ENCODE measurements at places on chromosomes 12 and 14.

DNA sequence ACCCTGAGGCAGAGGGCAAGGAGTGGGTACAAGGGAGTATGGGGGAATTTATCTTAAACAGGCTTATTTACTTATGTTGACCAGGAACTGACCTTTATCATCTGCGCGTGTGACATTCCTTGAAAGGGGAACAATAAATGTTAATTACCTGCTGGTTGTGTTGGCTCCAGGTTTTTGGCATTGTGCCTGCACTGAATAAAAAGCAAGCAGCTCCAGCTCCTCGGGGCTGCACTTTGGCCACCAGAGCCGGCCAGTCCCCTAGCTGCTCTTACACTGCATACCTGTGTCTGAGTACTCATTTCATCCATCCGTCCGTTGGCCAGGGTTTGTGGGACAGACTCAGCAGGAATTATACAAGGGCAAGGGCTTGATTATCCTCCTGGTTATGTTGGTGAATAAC is 68.8 kb upstream of the GTF2A1 start:
- no peak for DNase-seq

GRCh38 chr12:26651566-26652188 is 181.3 kb downstream of the ITPR2 start:
- peak; percentile 57 for DNase-seq

DNA sequence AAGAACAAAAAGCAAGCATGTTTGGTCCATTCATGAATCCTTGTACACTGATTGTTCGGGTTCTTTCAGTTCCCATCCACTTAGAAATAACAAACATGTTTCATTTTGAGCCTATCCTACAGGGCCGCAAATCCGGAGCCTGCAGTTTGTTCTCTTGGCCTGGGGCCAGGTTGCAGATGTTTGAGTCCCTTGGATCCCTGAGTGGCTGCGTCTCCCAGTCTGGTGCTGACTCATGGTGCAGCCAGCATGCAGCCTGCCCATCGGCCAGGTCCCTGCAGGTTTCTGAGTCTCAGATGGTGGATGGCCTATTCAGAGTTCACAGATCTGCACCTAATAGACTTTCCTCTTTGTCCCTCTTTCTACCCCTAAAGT is 1.9 kb upstream of the DYNC1H1 start:
- peak; percentile 43 for DNase-seq

GRCh38 chr14:69171569-69171968 is 18.6 kb upstream of the DCAF5 start:
- no peak for DNase-seq

GRCh38 chr12:49876070-49876469 is 27.6 kb downstream of the FAIM2 start:
- DNase-seq = no peak

GRCh38 chr14:78524196-78524595 is 354.0 kb downstream of the NRXN3 start:
- DNase-seq = no peak

GRCh38 chr14:97924922-97925613 is 1127.9 kb downstream of the VRK1 start:
- no peak for DNase-seq

DNA sequence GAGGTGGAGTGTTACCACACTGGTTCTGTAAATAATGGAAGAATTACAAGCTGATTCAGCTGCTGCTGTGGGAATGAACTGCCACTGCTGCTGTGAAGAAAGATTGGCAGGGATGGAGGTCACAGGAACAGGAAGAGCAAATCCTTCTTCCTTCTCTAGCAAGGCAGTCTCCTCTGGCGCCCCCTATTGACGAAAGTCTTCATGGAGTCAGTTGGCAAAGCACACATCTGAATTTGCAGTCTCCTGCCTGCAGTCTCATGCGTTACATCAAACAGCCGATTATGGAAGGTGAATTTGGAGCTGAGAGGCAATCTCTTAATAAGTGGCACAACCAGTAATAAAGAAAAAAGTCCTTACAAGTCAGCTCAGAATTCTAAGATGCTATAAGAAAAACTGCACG is 106.0 kb upstream of the TMTC1 start:
- DNase-seq = no peak

- DNase-seq = no peak
Observed at GRCh38 chr12:94679554-94680195, 29.3 kb upstream of the TMCC3 start.

DNA sequence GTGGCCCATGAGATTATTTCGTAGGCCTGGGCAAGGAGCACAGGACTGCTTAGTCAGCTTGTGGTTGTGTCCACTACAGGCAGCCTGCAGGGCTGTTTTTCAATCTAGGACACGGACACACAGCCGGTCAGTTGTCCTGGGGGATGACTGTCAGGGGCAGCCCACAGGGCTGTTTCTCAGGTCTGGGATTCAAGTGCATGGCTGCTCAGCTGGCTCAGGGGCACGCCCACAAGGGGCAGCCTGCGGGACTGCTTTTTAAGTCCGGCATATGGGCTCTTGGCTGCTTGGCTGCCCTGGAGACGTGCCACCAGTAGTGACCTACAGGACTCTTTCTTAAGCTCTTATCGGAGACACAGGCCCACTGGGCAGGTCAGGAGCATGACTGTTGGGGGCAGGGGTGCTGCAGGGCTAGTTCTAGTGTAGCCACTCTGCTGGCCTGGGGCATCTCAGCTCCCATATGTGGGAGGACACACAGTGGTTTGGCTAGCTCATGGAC is 26.6 kb upstream of the GTF2A1 start:
- no peak for DNase-seq

DNA sequence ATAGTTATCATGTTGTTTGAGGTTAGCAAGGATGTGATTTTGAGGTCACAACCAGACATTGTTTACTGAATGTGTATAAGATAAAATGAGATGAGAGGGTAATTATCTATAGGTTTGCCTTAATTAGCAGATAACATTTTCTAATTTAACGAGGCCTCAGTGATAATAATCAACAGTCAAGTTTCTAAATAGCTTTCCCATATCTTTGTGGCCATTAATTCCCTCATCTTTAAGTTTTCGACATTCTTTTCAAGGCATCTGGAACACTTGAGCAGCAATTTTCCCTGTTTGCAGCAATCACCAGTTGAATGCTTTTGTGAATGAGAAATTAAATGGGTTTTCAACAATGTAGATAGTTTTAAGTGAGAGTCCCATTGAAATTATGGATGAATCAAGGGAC is 304.1 kb downstream of the SYT1 start:
- DNase-seq = peak; percentile 26

DNA sequence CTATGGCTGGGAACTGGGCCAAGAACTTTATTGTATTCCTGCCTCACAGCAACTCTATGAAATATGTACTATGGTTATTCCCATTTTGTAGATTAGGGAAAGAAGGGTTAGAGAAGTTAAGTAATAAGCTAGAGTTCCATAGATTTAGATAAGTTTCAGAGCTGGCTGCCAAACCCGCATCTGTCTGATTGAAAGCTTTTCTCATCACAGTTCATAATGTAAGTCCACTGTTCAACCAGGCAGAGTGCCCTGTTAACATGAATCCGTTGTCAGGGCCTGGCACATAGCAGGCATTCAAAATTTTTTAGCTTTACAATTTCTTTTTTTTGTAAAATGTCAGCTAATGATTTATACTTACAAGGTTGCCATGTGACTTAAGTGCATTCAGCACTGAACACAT is 467.3 kb downstream of the NRXN3 start:
- peak; percentile 42 for DNase-seq

- no peak for DNase-seq
Observed at GRCh38 chr12:92769124-92769901, 66.5 kb downstream of the PLEKHG7 start.

DNA sequence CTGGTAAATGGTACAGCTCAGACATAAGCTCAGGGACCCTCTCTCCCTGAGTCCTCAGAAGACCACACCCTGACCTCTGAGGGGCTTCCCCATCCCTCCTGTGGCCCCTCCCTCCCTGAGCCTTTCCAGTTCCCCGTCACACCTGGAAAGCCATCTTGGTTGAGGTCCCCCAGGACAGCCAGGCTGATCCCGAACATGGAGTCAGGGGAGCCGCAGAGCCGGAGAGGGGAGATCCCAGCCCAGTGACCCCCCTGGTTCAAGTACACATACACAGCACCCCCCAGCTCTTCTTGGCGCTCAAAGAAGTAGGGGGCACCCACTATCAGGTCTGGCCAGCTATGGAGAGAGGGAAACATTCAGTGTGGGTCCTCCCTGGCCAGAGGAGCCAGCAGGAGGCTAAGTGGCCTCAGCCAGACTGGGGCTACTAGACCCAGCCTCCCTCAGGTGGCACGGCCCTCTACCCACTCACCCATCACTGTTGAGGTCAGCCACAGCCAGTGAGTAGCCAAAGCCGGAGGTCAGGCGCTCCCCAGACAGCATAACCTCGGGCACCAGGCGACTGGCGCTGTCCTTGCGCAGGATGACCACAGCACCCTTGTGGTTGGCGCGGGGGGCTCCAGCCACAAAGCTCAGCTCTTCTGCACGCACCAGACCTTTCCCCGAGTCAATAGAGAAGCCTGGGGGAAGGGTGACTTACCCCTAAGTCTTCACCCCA is 9.3 kb downstream of the ITGA7 start:
- DNase-seq = no peak

GRCh38 chr12:76687981-76688380 is 75.9 kb upstream of the ZDHHC17 start:
- no peak for DNase-seq

GRCh38 chr12:67911275-67911600 is 78.0 kb upstream of the IFNG-AS1 start:
- DNase-seq = no peak

GRCh38 chr14:95520346-95520745 is 3.9 kb upstream of the SYNE3 start:
- DNase-seq = no peak

GRCh38 chr14:51095854-51096823 is 1.2 kb upstream of the TRIM9 start:
- DNase-seq = peak; percentile 59

DNA sequence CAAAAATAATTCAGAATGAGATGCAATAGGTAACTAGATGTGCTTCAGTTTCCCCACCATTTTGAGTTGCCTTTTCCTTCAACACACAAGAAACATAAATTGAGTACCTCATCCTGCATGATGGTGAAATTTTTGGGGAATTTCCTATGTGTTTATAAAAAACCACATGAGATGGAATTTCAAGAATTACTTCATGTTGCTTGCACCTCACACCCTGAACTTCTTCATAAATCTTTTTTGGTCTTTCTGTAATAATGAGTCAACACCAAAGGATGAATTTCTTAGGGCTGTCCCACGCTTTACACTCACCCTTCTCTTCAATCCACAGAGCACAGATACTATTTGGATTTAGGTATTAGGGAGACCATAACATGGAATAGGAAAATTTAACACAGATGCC is 22.6 kb upstream of the LUM start:
- DNase-seq = no peak

DNA sequence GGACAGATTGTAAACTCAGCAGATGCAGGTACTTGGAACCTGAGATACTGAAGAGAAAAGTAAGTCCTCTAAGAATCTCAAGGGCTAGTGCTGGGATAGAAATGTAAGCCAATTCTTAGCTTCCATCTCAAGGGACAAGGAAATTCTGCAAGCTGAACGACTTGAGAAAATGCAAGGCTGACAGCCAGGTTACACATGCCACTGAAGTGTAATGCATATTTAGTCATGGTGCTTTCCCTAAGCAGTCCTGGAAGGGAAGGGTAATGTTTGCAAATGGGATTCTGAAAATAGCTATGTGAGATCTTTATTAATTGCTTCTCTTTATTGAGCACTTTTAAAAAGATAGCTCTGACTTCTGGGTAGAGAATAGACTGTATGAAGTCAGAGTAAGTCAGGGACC is 402.7 kb upstream of the SEL1L start:
- no peak for DNase-seq

DNA sequence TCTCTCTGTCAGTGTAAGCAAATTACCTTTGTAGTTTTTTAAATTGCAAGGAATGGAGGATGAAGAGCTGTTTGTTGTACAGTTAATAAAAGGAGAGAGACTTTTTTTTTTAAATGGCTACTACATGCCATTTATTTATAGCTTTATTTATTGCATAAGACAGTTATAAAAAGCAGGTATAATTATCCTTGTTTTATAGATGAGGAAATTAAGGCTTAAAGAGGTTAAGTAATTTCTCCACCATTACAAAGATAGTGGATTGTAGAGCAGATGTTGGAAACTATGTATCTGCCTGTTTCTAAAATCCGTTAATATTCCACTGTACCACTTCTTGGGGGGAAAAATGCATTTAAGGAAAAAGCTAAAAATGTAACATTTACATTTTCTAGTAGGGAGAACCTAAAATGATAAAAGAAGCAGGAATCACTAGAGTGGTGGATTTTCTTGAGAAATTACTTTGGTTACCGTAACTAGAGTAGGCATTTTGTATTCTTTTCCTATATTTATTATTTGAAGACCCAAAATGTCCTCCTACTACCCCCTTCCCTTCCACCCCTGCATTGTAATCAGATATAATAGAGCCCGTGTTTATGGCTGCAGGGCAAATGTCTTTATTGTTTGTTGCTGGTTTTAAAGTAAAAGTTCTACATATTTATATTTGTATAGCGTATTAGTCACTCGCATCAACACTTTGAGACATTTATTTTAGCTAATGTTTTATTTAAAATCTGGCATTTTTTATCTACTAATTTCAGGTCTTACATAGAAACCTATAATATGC is 2.3 kb downstream of the SNAPC1 start:
- DNase-seq = no peak

Data from NCI-H1105 treated with DMSO at 0.1 percent for 48 hours (cell line).